ENCODE measurements at places on chromosomes 12 and 14. TPM values are rescaled to one million over a fixed set of nuclear protein-coding genes. Genes with fewer than 3 reads are reported as not detected.

Gene ATP23
- total RNA-seq: 3.4 TPM

Gene INSM2
- not detected for total RNA-seq

Gene RPGRIP1
- total RNA-seq: not detected

DNA sequence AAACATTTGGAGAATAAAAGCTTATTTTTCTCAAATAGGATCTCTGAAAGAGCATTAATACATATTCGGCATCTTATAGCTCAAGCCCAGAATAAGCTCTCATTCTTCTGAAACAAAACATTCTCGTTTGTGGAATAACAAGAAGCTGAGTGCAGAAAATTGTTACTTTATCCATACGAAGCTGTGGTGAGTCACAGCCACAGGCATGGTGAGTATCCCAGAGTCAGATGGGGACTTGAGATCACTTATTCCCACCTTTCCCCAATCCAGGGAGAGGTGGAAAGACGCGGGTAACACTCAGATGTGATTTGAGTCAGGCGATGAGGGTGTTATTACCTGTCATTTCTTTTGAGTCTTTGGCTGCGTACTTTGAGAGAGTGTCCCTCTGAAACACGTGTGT, 214.6 kb upstream of the TMEM132C start:
- H3K27me3 ChIP-seq: no peaks in the 10 kb centered on the region
- no peak overlapping the region for H3K27ac ChIP-seq
- peak; percentile 51 for DNase-seq
- H3K4me1 ChIP-seq: no peaks in the 10 kb centered on the region
- H3K36me3 ChIP-seq: no peaks in the 10 kb centered on the region
- H3K4me3 ChIP-seq: no peak overlapping the region

DNA sequence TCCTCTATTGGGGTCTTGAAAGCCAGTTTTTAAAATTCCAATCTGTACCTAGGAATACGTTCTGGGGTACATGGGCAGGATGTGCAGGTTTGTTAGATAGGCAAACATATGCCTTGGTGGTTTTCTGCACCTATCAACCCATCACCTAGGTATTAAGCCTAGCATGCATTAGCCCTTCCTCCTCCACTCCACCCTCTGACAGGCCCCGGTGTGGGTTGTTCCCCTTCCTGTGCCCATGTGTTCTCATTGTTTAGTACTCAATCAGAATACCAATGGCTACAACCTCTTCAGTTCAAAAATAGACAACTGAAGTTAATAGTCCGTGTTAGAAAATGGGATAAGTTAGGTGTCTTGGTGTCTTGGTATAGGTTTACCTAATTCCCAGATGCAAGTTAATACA, 3.4 kb downstream of the NTS start:
- no peak overlapping the region for H3K4me3 ChIP-seq
- H3K27me3 ChIP-seq: no peaks in the 10 kb centered on the region
- no peak for DNase-seq
- H3K4me1 ChIP-seq: no peaks in the 10 kb centered on the region
- H3K27ac ChIP-seq: no peak overlapping the region

DNA sequence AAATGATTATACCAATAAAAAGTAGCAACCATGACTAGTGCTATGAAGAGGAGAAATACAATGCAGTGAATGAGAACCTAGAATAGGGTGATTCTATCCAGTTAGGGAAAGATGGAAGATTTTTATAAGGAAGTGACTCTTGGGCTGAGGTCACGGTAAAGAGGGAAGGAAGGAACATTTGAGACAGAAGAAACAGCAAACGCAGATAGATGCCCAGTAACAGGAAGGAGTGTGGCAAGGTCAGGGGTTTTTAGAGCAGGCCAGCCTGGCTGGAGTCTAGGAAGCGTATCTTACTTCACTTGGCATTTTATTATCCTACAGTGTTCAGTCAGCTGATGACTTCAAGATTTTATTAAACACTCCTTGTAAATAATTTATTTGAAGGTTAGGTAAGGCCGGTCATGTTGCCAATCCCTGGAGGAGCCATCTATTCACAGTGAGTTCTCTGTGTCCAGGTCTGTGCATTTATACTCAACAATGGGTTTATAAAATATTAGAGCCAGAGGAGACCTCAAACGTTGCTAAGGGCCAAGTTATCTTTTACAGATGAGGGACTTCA, 170.6 kb downstream of the PRKCH start:
- no peaks in the 10 kb centered on the region for H3K36me3 ChIP-seq
- H3K27ac ChIP-seq: no peak overlapping the region
- H3K4me1 ChIP-seq: peaks cover 20% of the 10 kb centered on the region
- H3K4me3 ChIP-seq: no peak overlapping the region
- no peak for DNase-seq

Gene RHOJ
- 29.6 TPM for total RNA-seq

DNA sequence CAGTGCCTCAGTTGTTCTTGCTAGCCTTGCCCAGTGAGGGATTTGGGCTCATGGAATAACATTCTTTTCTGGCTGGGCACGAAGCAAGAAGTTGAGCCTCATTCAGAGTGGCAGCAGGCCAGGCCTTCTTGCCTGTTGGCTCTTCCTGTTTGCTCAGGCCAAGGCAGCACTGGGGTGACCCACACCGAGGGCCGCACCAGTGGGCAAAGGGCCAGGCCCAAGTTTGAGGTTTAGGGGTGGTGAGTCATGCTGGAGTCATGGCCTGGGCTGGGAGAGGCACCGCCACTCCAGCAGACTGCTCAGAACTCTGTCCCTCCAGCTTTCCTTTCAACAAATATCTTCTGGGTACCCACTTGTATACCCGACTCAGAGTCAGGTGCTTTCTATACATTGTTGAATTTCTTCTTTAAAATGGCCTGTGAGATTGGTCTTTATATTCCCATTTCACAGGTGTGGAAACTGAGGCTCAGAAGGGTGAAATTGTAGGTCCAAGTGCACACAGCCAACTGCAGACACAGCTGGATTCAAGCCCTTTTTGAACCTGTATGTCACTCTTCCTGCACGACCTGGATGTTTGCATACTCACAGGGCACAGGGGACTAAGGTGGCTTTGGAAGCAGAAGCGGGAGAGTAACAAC, 279.4 kb downstream of the FOXN3 start:
- H3K4me3 ChIP-seq: no peak overlapping the region
- no peak overlapping the region for H3K27ac ChIP-seq
- H3K4me1 ChIP-seq: peaks cover 16% of the 10 kb centered on the region

GRCh38 chr12:93029091-93029490, 100.0 kb upstream of the EEA1 start:
- H3K27ac ChIP-seq: no peak overlapping the region
- H3K4me1 ChIP-seq: no peaks in the 10 kb centered on the region
- DNase-seq: no peak
- H3K27me3 ChIP-seq: no peaks in the 10 kb centered on the region

Gene GLIPR1
- total RNA-seq: 220 TPM

DNA sequence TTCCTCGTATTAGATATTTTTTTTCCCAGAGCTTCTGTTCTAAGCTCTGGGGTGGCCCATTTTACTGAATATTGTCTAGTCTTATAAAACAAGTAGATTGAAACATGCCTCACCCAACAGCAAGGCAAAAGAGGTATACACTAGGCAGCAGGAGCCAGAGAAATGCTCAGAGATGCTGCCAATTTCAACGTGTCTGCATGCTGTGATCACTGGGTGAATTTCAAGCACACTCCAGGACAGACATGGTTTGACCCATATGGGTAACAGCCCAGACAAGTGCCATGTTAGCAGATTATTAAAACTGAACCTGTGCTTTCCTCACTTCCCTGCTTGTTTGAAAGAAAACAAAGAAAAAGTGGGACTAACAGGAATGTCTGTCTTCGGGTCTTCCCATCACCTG, 321.3 kb downstream of the MED13L start:
- peaks cover 16% of the 10 kb centered on the region for H3K36me3 ChIP-seq
- no peak overlapping the region for H3K4me3 ChIP-seq
- H3K27me3 ChIP-seq: no peaks in the 10 kb centered on the region
- no peaks in the 10 kb centered on the region for H3K4me1 ChIP-seq
- no peak for DNase-seq
- no peak overlapping the region for H3K27ac ChIP-seq

- peak overlapping the region; percentile 80 for H3K27ac ChIP-seq
- peak; percentile 49 for DNase-seq
- no peak overlapping the region for H3K4me3 ChIP-seq
- H3K4me1 ChIP-seq: peaks cover 47% of the 10 kb centered on the region
Observed at GRCh38 chr14:100440758-100441203, 117.6 kb downstream of the SLC25A47 start.

- H3K36me3 ChIP-seq: no peaks in the 10 kb centered on the region
- H3K27ac ChIP-seq: no peak overlapping the region
- no peak overlapping the region for H3K4me3 ChIP-seq
- DNase-seq: no peak
Observed at GRCh38 chr14:78700236-78700635, 530.1 kb downstream of the NRXN3 start.

GRCh38 chr14:105391541-105391940, 6.8 kb upstream of the TEX22 start:
- no peak for DNase-seq
- no peaks in the 10 kb centered on the region for H3K36me3 ChIP-seq

- H3K36me3 ChIP-seq: no peaks in the 10 kb centered on the region
- DNase-seq: no peak
- H3K4me3 ChIP-seq: no peak overlapping the region
- H3K4me1 ChIP-seq: no peaks in the 10 kb centered on the region
Observed at GRCh38 chr12:98803468-98804209, 158.5 kb downstream of the APAF1 start.

Gene MLEC
- total RNA-seq: 137 TPM

DNA sequence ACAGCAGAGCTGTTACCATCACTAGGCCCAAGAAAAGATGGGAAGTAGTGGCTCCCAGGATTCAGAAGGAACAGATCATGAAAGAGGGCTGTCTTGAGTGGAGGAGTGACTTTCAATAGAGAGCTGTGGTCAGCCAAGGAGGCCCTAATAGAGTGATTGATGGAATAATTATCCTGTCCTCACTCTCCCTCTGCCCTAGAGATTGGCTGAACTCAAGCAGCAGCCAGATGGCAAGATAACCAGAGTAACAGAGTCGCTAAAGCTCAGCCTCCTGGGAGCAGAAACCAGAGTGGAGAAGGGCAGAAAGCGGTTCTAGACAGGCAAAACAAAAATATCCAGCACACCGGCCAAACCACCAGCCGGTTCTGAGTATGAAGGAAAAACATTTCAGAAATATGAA, 23.1 kb downstream of the GMFB start:
- no peak overlapping the region for H3K4me3 ChIP-seq
- DNase-seq: no peak
- H3K4me1 ChIP-seq: peaks cover 3% of the 10 kb centered on the region
- H3K27ac ChIP-seq: no peak overlapping the region
- H3K27me3 ChIP-seq: no peaks in the 10 kb centered on the region
- no peaks in the 10 kb centered on the region for H3K36me3 ChIP-seq

- no peak for DNase-seq
- no peak overlapping the region for H3K4me3 ChIP-seq
- no peaks in the 10 kb centered on the region for H3K36me3 ChIP-seq
- H3K4me1 ChIP-seq: peaks cover 36% of the 10 kb centered on the region
- H3K27me3 ChIP-seq: no peaks in the 10 kb centered on the region
Observed at GRCh38 chr12:26149968-26150500, 25.2 kb upstream of the BHLHE41 start.

DNA sequence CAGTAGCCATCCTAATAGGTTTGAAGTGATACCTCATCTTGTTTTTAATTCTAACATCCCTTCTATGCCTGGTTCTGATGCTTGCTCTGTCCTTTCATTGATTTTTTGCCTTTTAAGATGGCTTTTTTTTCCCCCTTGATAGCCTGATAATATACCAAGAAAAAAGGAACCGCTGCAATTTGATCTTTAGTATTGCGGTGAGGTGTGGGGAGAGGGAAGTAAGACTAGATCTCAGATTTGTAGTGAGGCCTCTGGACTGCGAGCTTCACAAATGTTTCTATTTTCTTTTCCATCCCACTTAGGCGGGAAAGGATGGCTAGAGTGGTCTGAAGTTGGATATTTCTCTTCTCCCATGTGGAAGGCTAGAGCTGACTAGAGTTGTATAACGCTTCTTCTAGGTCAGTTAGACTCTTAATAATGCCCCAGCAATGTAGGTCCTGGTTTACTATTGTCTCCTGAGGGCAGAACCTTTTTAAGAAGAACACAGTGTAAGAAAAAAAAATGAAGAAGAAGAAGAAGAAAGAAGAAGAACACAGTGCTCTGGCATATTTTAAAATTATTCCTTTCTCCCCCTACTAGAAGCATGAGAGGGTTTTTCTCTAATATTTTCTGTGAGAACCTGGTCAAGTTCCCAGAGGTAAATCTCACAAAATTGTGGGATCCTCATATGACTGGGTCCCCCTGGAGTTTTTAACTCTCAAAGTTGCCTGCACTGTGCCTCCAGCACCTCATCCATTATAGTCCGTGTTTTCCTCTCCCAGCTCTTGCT, 11.9 kb upstream of the KLRB1 start:
- no peak for DNase-seq
- no peaks in the 10 kb centered on the region for H3K4me1 ChIP-seq
- no peaks in the 10 kb centered on the region for H3K36me3 ChIP-seq
- no peak overlapping the region for H3K4me3 ChIP-seq

Gene NTF3
- 8.9 TPM for total RNA-seq

DNA sequence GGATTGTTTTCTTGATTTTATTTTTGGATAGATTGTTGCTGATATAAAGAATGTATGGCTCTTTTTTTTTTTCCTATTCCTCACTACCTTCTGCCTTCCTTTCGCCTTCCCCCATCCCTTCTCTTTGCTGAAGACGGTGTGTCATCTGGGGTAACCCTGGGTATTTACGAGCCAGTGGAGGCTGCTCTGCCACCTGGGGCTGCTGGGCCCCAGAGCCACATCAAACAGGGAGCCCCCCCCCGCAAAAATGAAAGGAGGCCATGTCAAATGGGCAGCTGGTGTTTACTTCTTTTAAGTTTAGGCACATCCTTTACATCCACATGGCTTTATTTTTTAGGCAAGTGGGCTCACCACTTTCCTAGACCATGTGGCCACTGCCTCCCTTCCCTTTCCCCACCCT, 25.4 kb downstream of the CHST11 start:
- DNase-seq: no peak
- H3K4me3 ChIP-seq: no peak overlapping the region
- no peak overlapping the region for H3K27ac ChIP-seq
- peaks cover 18% of the 10 kb centered on the region for H3K4me1 ChIP-seq
- H3K27me3 ChIP-seq: no peaks in the 10 kb centered on the region

DNA sequence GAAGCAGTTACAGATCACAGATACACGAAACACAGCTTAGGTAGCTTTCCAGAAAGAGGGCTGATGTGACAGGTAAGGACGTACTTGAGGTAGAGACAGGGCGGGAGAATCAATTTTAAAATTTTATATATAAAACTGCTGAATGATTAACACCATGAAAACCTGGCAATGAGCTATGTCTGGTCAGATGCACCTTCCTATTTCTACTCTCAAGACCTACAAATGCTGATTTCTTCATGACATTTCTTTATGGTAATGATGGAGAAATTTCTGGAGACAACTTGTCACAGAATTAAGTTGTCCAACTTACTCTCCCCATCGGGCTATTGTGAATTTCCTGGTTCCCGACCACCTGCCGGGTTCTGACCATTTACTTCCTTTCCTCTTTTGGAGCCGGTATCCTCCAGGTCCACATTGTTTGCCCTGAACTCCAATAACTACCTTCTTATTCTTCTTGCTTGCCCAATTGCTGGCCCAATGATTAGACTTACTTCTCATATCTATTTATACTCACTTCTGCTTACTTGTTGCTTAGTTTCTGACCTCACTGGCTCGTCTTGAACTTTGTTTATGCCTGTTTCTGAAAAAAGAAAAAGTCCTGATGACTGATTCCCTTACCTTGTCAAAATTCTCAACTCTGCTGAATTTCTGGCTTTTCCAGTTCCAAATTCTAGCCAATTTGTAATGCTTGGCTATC, 12.8 kb upstream of the ATP2B1 start:
- DNase-seq: no peak
- H3K4me3 ChIP-seq: no peak overlapping the region
- H3K27ac ChIP-seq: no peak overlapping the region
- no peaks in the 10 kb centered on the region for H3K36me3 ChIP-seq
- no peaks in the 10 kb centered on the region for H3K27me3 ChIP-seq

All from astrocyte (in vitro differentiated cells and primary cell).